Stimulated activated CD4-positive, alpha-beta T cell treated with anti-CD3 and anti-CD28 coated beads, Interleukin-1b, Interleukin-23, amount 100 ng/mL, for 1 hour (primary cell): ENCODE measurements at places on chromosomes 16 and 17.

DNA sequence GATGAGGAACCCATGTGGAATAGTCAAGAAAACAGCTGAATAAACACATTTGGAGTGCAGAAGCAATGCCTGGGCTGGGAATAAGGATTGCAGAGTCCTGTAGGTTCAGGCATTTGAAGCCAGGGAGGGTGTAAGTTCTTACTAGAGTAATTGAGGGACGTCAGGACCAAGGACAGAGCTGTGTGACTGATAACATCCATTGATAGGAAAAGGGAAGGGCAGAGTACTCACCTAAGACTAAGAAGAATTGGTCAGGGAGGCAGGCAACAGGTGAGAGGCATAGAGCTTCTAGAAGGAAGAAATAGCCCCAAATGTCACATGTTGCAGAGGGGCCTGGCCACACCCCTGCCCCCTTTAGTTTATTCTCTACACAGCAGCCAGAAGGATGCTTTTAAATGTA is 79.8 kb upstream of the TMEM132E start:
- DNase-seq, result no peak

GRCh38 chr16:57988929-57989328 is 11.5 kb downstream of the ZNF319 start:
- DNase-seq, result no peak

GRCh38 chr16:80107900-80108299 is 432.9 kb upstream of the DYNLRB2 start:
- DNase-seq, result no peak

DNA sequence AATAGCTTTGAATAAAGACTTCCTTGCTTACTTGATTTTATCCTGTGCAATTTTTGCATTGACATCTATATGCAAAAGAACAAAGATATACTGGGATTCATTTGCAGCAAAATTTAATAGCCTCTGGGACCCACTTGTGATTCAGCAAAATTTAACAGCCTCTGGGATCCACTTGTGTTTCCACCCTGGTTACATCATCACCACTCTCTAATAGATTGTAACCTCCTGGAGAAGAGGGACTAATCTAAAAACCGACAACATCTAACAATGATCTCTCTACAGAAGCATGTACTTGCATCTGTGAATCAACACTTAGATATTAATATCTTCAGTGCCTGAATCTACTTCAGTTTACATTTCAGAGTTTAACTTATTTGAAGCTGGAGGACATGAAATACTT is 202.0 kb upstream of the CPHXL start:
- no peak for DNase-seq

DNA sequence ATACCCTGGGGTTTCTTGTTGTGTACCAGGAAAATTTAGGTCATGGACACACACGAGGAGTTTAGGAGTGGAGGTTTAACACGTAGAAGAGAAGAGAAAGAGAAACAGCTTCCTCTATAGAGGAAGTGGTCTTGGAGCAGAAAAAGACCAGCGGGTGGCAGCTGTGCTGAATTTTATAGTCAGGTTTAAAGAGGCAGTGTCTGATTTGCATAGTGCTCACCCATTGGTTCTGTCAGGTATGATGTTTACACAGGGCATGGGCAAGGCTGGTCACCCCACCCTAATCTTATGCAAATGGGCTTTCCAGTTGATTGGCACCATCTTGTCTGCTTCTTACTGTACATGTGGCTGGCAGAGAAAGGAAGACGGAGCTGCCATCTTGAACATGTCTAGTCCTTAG is 309.0 kb downstream of the CDH13 start:
- DNase-seq, result no peak

DNA sequence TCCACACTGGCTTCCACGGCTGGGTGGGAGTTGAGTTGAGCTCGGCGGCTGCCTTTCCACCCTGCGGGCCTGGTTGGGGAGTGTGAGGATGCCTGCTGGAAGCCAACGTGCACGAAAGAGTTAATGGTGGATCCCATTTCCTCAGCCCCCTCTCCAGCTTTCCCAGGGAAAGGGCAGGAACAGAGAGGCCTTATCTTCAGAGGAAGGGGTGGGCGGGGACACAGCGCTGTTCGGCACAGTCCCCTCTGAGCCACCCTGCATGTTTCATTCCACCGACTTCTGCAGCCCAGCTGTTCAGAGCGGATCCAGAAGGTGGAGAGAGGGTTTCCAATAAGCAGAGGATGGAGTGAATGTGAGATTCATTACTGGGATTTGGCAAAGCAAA is 295.3 kb downstream of the SEC14L1 start:
- no peak for DNase-seq

- DNase-seq, result no peak
These were observed 839 bp downstream of the SLC25A35 start for GRCh38 chr17:8294361-8294760.

DNA sequence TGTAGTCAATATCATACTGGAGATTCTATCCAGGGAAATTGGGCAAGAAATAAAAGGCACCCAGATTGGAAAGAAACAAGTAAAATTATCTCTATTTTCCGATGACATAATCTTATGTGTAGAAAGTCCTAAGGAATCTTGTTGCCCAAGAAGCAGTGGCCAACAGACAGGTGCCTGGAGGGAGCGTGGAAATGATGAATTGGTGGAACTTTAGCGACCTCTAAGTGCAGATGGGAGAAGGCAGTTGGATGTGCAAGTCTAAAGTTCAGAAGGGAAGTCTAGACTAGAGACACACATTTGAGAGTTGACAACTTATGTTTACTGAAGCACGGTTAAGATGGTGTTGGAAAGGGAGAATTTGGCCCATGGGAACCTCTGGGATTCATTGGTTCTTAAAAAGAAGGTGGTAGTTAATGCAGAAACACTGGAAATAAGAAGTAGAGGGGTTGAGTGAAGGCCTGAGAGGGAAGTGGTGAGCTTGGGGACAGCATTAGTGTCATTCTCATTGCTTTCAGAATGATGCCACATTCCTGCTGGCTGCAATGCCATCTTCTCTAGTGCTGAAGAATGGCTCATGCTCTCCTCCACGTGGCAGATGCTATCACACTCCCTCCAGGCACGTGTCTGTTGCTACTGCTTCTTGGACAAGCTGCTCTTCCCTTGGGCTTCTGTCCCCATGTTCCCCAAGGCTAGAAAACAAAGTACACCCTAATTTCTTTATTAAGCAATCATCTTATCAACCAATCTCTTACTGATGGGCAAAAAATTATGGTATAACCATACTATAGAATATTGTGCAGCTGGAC is 24.0 kb downstream of the TAT start:
- no peak for DNase-seq

- no peak for DNase-seq
These were observed 69.8 kb downstream of the MRM3 start for GRCh38 chr17:851924-852323.

DNA sequence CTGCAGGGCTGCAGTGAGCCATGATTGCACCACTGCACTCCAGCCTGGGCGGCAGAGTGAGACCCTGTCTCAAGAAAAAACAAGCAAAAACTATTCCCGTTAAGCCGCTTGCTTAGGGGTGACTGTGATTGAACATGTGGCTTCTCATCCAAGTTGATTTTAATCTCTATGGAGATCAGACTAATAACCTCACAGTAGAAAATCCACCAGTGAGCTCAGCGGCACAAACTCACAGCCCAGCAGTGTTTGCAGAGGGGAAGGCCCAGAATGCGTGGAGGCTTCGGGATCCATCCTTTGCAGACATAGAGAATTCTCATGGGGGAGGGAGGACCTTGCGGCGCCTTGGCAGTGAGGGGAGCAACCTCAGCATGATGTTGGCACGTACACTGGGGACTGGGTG is 7.4 kb downstream of the BANP start:
- no peak for DNase-seq

DNA sequence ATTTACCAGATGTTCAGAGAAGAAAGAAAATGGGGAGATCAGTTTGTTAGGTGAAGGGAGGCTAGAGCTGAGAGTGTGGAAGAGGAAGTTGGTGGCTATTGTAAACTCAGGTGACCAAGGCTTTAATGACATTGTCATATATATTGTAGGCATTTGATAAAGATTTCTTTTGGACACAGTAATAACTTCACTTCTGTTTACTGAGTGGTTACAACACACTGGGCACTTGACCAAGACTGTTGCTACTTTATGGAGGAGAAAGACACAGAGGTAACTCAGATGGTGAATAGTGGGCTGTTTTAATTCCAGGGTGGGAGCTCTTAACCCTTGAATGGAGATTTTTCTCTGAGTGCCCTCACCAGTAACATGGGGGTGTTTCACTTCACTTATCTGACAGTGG is 46.0 kb downstream of the TNRC6A start:
- no peak for DNase-seq

DNA sequence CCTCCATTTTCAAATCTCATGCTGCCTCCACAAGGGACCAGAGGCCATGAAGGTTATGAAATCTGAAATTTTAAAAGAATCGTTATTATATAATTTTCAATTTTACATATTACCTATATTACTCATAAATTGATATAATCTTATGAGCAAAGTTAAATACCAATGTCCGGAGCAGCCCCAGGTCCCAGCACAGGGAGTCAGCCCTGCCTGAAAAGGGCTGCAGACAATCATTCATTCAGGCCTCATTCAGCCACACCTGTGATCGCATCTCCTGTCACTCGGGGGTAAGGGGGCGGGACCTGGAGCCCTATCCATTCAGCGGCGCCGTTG is 172.5 kb downstream of the AHSP start:
- no peak for DNase-seq

- DNase-seq, result no peak
These were observed 15.6 kb upstream of the CBFA2T3 start for GRCh38 chr16:88992351-88993165.

GRCh38 chr17:76333673-76334505 is 19.8 kb downstream of the PRPSAP1 start:
- DNase-seq, result no peak

- DNase-seq, result no peak
These were observed 31.5 kb downstream of the TADA2A start for GRCh38 chr17:37438141-37438540.

- no peak for DNase-seq
These were observed 99.5 kb upstream of the DNAH17 start for GRCh38 chr17:78676412-78677302.

DNA sequence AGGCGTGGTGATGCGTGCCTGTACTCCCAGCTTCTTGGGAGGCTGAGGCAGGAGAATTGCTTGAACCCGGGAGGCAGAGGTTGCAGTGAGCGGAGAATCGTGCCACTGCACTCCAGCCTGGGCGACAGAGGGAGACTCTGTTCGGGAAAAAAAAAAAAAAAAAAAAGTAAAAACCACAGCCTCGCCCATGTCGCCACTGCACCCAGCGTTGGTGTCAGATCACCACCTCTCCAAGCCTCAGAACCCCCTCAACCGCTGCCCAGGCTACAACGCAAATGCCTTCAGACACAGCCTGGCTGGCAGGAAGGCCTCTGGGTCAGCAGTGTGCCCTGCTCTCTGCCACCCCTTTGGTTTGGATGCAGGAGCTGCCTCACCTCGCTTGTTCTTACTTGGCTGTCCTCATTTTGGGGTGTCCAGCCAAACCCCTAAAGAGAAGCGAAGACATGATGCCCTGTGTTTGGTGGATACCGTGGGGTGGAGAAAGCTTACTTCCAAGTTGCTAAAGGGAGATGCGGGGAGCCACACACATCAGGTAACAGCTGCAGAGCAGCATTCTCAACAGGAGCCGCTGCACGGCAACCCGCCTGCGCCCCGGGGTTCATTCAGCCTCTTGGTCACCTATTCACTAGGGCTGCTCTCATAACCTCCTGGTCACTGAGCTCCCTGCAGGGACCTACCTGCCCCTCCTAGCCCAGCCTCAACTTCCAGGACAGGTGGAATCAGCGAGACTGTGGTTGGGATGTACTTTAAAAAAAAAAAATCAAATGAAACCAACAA is 13.0 kb upstream of the CYTH1 start:
- DNase-seq, result no peak

DNA sequence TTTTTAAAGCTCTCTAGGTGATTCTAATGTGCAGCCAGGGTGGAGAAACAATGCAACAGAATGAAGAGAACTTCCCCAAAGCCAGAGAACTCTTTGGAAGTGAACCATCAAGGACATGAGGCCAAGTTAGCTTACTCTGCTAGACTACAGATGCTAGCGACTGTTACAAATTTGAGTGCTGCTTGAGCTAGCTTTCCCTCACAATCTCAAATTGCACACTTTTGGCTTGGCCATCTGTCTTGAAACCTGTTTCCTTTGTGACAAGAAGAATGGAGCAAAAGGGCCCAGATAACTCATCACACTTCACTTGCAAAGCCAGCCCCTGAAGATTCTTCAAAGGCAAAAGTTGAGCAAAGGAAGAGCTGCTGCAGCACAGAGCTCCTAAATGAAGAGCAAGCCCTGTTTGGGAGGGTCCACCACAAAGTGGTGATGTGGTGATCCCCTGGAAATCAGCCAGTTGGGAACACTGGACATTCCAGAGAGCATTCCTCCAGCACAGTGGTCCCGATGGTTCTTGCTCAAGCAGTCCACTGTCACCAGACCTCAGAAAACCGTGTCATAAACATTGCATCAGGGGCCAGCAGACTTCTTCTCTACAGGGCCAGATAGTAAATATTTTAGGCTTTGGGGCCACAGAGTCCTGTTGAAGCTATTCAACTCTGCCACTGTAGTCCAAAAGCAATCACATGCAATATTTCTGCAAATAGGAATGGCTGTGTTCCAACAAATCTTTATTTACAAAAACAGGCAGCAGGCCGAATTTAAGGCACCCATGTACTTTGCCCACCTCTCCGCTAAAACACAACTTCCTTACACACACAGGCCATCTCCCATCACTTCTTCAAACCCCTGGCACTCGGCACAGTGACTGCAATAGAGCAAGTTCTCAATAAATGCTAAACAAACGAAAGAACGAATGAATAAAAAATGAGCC is 21.2 kb downstream of the SLC39A11 start:
- no peak for DNase-seq

DNA sequence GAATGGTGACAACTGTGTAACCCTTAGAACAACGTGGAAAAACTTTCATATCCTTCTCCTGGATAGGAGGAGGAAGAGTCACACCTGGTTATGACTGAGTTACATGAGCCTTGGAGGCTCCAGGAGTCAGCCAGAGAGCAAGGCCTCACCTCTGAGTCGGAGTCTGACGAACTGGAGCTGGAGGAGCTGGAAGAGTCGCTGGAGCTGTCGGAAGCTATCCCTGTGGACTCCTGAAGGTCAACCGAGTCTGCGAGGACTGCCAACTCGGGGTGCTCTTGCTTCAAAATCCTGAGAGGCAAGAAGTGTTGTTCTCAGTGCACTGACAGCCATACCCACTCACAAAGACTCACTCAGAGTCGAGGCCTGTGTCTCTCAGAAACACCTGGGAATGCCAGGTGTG is 6.2 kb downstream of the JMJD6 start:
- no peak for DNase-seq

DNA sequence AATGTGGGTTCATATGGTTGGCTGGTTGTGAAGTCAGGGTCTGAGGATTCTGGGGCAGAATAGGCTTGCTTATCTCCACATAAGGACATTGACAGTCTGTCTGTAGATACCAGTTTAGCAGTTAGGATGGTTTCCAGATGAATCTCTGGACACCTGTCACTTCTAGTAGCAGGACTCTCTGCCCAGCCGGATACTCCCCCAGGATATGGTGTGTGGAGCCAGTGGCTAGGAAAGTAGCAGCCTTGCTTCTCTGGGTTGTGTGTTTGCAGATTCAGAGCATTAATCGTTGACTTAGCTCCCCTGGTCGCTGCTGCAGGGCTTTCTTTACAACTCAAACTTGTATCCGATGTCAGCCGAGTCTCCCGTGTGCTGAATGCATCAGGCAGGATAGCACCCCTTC is 45.2 kb downstream of the CLEC16A start:
- no peak for DNase-seq
